ENCODE measurements at places on chromosomes 13 and 19. TPM values are rescaled to one million over a fixed set of nuclear protein-coding genes. Genes with fewer than 3 reads are reported as not detected.

HPN gene
- total RNA-seq, result 3.4 TPM

PTH2 gene
- not detected for total RNA-seq

C19orf33 gene
- total RNA-seq, result 1.6 TPM

SLC25A42 gene
- 27.2 TPM for total RNA-seq

SERPINE3 gene
- total RNA-seq, result not detected

PHF11 gene
- 15.1 TPM for total RNA-seq

PROSER3 gene
- 4.8 TPM for total RNA-seq

DNA sequence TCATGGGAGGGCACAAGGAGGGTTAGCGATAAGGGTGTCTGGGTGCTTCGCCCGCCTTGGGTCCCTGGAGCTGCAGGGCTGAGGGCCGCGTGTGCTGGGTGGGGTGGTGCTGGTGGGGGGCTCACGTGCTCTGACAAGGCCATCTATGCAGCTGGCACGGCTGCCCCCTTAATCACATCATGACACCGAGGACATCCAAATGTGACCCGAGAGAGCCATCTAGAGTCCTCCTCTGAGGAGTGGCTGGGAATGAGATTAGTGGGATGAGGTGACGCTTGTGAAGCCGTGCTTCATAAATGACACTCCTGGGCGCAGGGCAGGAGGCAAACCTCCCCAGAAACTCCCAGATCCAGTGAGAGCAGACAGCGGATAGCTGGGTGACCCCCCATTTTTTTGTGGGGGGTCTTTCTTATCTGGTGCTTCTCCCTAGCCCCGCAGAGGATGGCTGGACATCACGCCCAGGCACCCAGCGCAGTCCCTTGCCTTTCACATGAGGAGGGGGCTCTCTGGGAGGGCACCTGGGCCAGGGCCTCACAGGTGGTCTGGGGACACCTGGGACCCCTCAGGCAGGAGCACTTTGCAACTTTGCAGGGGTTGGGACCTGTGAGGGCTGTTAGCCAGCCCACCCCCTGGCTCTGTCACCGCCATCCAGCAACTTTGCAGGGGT, 6.6 kb downstream of the FZR1 start:
- DNase-seq, result no peak

DNA sequence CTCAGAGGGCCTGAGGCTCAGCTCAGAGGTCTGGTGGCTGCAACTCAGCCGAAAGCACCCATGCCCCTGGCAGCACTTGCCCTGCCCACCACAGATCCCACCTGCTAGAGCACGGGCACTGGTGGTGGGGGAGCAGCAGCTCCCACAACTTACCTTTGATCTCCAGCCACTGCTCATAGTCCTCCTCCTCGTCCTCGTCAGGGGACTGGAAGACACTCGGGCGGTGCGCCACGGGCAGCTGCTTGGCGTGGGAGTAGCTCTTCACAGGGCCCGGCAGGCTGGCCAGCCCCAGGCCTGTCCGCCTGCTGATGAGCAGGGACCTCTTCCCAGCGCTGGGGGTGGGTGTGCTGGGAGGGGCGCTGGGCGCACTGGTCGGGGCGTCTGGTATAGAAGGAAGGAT, 14.6 kb downstream of the SUGP1 start:
- no peak for DNase-seq

DNA sequence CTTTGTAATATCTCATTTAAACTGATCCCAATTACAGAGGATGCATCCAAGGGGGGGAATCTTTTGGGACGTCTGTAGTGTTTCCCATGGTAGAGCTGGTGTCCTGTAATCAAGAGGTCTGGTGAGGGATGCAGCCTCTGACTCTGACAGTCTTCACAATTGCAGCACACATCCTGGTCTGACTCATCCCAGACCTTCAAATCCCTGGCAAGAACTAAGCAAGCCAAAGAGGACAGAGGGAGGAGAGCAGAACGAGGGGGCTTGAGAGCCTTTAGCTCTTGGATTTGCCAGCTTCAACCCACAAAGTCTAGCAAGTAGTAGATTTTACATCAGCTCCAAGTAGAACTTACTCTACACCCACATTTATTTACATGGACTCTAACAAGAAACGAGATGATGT, 17.3 kb upstream of the FCGBP start:
- DNase-seq, result no peak

- DNase-seq, result no peak
These were observed 38.1 kb downstream of the MIPEP start for GRCh38 chr13:23851106-23851505.

- no peak for DNase-seq
These were observed 760.4 kb downstream of the SLITRK1 start for GRCh38 chr13:83121896-83122295.

GRCh38 chr13:45143346-45143751, 23.0 kb downstream of the GTF2F2 start:
- no peak for DNase-seq

DNA sequence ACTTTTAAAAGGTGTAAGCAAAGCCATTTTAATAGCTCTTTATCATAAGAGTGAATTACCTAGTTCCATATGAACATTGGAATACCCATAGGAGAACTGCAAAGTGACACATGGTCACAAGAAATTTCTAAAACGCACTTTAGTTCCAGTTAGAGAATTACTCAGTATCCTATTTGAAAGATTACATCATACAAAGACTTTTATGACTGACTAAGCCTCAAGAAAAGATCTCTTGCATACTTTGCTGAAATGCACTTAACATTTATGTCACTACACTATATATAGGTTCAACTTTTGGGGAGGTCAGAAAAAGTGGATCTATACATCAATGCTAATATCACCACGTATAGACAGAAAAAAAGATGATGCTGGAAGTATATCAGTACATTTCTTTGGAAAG, 7.1 kb downstream of the PCDH9 start:
- no peak for DNase-seq

DNA sequence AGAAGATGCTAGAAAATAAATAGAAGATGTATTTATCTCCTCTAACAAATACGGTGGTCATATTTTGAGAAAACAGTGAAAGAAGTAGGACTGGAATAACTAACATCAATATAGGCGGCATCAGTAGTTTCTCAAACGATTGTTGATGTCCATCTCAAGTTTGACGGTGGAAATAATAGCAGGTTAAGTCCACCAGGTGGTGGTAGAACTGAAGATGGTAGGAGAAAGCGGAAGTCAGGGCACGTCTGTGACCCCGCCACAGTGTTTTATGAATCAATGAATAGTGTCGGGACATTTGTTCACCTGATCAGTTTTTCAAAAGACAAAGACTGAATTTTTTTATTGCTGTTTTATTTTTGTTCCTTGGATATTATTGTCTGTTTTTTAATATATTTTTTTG, 706.4 kb upstream of the SLC10A2 start:
- DNase-seq, result no peak

GRCh38 chr13:73677048-73677601, 457.1 kb downstream of the KLF12 start:
- no peak for DNase-seq

DNA sequence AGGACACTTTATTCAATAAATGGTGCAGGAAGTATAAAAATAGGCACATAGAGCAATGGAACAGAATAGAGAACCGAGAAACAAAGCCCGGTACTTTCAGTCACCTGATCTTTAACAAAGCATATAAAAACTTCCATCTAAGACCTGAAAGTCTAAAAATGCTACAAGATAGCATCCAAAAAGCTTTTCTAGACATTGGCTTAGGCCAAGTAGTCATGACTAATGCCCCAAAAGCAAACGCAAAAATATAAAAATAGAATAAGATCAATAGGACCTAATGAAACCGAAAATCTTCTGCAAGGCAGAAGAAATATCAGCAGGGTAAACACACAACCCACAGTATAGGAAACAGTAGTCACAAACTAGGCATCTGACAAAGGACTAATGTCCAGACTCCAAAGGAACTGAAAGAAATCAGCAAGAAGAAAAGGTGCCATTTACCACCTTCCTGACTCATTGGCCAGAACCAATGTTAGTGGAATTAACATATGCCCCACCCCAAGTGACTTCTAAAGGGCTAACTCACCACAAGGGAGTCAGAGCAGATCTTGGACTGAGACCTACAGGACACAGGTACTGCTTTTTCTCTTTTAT, 40.8 kb upstream of the CEACAM21 start:
- no peak for DNase-seq

DNA sequence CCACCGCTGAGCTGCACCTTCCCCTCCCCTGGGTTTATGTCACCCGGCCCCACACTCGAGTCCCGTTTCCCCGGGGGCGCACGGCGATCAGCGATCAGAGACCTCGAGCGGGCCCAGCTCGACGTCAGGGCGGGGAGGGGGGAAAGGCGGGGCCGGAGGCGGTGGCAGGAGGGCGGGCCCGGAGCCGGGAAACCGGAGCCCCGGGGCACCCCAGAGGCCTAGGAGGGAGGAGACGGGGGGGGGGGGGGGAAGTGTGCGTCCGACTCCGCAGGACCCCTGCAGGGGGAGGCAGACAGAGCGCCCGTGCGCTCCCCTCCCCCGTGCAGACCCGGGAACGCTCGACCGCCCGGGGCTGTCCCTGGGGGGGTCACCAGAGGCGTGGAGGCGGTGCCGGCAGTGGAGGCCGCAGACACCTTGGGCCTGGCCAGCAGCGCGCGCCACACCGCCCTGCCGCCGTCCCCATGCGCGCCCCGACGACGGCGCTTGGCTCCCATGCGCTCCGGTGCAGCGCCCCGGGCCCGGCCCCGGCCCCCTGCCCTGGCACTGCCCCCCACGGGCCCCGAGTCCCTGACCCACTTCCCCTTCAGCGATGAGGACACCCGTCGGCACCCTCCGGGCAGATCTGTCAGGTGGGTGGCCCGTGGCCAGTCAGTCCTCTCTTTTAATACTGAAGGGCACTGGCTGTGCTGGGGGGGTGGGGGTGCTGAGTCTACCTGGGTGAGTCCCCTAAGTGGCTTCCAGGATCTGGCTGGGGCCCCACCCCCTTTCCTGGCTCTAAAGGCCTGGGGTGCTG, 11.8 kb downstream of the PDE4A start:
- DNase-seq, result peak; percentile 80

DNA sequence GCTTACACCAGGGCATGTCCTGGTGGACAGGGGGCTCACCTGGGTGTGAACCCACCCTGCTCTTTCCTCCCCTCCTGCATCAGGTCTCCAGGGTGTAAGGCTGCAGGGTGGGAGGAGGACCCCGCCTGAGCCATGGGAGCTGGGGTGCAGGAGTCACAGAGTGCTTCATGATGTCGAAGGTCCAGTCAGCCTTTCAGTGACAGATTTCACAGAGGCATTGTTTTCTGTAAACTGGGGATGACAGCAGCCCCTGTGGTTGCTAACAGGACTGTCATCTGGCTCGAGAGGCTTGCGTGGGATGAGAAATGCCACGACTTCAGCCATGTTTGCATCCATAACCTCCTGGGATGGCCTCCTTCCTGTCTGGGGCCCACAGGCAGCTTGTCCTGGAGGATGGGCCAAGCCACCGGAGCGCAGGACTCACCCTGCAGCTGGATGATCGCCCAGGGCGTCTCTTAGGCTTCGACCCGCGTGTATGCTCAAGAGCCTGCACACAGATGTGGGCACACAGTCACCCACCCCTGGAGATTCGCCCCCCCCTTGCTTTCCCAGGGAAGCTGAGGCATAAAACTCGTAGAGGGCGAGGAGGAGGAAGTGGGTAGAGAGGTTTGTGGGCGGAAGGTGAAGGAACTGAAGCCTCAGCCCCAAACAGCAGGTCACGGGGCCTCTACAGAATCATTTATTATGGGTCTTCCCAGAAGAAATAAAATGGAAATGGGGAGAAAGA, 4.9 kb downstream of the NANOS3 start:
- DNase-seq, result no peak

- DNase-seq, result no peak
These were observed 303.4 kb downstream of the SLC7A1 start for GRCh38 chr13:29292045-29292444.

- DNase-seq, result no peak
These were observed 287.4 kb upstream of the ATXN8OS start for GRCh38 chr13:69820180-69820579.

DNA sequence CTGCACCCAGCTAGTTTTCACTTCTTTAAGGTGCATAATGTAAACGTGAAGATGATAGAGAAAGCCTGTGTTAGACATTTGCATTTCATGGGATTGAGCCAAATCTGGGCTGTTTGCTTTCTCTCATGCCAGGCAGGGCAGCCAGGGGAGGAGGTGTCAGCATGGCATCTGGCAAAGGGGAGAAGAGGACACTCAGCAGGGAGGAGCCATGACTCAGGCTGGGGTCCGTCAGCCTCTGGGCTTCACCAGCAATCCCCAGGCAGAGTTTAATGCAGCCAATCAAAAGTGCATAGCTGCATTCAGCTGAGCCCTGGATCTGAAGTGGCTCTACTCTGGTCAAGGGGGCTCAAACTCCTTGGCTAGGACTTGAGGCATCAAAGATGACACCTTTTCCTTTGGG, 23.5 kb downstream of the EBPL start:
- DNase-seq, result no peak

GRCh38 chr19:2236314-2237050, at the start of the genes PLEKHJ1 and SF3A2:
Gene PLEKHJ1, minus strand, starts transcription at chr19:2236329. Its CDS starts 81 bp downstream, at chr19:2236248.
Gene SF3A2, plus strand, starts transcription at chr19:2236824. Its CDS starts 6,595 bp downstream, at chr19:2243419.
- peak; percentile 96 for DNase-seq

DNA sequence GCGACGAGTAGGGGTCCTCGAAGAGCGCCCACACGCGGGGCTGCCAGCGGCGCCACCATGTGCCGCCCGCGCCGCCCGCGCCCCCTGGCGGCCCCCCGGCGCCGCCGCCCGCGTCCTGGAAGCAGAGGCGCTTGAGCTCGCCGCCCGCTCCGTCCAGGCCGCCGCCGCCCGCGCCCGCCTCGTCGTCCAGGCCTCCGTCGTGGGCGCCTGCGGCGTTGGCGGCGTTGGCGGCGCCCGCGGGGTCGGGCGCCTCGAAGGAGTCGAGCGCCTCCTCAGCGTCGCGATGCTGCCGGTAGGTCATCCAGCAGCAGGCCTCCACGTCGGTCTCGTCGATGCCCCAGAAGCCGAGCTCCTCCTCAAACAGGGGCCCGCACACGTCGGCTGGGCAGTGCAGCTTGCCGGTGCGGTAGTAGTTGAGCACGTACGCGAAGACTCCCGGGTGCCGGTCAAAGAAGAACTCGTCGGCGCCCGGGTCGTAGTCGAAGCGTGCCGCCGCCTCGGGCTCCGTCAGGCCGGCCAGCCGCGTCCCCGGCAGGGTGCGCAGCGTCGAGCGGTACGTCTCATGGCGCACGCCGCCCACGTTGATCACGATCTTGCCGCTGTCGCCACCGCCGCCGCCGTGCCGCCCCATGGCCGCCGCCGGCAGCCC, 829 bp downstream of the KCNC3 start:
- no peak for DNase-seq

- DNase-seq, result no peak
These were observed 80.3 kb upstream of the FLT1 start for GRCh38 chr13:28575200-28575599.

DNA sequence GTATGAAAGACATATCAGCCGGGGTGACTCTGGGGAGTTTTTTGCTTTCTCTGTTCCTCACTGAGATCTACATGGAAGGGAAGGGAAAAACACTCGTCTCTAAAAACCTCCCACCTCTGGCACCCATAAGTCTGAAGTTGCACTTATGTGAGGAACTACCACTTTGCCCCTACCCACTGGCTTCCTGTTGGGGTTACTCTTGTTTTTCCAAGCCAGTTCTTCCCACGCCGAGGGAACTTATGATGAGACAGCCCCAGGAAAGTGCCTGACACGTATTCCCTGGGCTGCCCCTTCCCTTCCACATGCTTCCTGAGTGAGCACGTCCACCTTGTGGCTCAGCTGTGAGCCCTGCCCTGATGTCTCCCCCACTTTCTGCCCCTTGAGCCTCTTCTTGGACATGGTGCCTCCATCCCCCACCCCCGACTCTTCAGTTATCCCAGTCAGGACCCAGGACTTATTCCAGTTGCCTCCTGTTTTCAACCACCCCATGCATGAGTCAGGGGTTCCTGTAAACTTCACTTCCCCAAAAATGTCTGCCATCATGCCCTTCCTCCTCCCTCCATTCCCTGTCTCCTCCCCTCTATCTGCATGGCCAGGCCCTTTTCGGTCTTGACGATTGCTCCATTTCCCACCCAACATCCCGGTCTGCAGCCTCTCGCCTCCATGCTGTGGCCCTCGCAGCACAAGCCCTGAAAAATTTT, 5.1 kb upstream of the SIGLEC7 start:
- DNase-seq, result no peak
